ENCODE measurements at places on chromosomes 5 and 9.

DNA sequence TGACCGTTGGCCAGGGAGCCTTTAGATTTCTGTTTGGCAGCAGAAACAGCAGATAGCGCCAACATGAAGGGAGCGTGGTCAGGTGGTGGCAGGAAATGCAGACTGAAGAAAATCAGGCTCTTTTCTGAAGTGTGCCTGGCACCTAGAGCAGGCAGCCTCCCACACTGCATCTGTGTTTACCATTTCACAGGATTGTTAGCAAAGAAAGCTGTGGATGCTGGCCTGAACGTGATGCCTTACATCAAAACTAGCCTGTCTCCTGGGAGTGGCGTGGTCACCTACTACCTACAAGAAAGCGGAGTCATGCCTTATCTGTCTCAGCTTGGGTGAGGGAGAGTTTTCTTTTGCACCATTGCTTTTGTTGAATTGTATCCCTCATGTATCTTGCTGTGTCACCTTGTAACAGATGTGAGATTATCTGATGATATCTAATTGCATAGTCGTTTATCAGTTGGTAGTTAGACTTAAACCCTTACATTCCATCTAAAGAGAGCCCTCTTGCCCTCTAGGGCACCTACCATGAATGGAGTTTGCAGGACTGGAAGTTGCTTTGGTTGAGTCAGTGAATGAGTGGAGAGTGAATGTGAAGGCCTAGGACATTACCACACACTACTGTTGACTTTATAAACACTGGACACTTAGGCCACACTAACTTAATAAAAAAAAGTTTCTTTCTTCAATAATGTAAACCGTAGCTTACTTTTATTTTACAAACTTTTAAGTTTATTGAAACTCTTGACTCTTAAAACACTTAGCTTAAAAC is 42.8 kb downstream of the ACO1 start:
- no peak for DNase-seq

DNA sequence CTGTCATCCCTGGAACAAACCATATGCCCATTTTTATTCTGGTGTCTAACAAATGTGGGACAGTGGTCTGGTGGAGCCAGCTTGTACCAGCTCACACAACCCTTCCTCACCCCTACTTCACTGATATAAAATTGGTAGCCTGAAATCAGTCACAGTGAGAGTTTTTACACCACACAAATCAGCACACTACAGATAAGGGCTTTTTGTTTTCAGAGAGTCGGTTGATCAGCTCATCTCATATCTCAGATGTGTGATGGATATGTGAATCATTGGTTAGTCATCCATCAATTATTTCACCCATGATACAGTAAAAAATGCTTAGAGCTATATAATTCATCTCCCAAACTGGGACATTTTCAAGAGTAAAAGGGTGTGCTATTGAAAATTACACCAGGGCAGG is 529.2 kb downstream of the EBF1 start:
- no peak for DNase-seq

GRCh38 chr5:67494186-67494855 is 297.7 kb upstream of the CD180 start:
- DNase-seq: peak; percentile 25

DNA sequence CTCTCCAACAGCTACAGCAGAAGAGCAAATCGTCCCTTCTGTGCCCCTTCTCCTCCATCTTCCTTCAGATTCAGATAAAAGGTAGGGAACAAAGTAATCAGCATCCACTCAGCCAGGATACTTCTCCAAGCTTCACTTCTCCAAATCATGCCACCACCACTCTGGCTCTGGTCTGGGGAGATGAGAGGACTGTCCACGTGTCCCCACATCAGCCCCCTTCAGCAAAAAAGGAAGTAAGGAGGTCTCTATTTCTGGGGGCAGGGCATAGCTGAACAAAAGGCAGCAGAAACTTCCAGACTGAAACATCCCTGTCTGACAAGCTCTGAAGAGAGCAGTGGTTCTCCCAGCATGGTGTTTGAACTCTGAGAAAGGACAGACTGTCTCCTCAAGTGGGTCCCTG is 116.9 kb downstream of the C5orf15 start:
- DNase-seq: no peak

GRCh38 chr9:132094314-132094791 is 14.7 kb upstream of the MED27 start:
- no peak for DNase-seq

- no peak for DNase-seq
Observed at GRCh38 chr9:97398999-97399758, 12.7 kb upstream of the TDRD7 start.

GRCh38 chr9:114467226-114467750 is 38.0 kb downstream of the WHRN start:
- no peak for DNase-seq

DNA sequence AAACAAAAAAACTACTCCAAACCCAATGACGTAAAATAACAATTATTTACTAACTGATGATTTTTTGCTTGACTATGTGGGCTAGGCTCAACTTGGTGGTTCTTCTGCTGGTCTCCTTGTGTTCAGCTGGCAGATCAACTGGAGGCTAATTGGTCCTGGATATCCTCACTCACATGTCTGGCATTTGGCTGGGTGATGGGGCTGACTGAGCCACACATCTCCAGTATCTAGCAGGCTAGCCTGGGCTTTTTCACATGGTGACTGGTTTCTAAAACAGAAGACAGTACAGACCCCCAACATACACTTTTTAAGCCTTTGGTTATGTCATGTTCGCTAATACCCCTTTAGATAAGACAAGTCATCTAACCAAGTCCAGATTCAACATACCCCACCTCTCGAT is 104.7 kb upstream of the PRRC1 start:
- no peak for DNase-seq

DNA sequence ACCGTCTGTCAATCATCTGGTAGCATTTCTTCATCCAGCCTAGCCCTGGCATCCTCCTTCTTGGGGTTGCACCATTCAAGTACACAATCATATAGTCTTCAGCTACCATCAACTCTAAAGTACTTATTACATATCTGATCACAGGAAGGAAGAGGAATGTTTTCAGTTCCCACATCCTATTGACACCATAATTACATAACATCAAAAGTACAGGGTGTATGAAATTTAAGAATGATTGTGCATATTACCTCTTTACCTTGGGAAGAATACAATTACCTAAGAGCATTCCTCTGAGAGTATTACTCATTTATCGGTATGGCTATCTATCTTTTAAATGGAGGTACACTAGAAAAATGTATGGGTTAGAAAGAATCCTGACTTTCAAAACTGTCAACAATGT is 126.8 kb upstream of the PCA3 start:
- DNase-seq: no peak
